M059J (cell line): ENCODE measurements at places on chromosomes 5 and 9.

DNA sequence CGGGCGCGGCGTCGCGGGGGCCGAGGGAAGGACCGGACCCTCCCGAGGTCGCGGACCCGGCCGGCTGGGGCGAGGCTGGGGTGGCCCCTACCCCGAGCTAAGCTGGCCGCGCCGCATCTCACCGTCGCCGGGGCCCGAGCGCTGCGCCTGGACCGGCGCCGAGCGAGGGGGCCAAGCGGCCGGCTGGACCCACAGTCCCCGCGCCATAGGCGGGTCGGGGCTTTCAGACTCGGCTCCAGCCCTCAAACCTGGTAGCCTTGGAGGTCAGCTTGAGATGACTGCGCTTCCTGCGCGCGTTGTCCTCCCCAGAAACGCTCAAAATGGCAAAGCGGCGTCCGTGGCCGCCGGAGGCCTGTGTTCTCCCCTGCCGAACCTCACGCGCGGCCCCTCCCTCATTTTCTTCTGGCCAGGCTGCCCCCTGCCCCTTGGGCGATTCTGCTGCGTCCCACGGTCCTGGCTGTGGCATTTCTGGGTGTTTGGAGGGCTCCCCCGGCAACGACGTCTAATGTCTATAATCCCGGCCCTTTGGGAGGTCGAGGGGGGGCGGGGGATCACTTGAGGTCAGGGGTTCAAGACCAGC is 8.7 kb upstream of the GRIN1 start:
- peak; percentile 44 for DNase-seq

GRCh38 chr9:5893591-5894236 is 3.0 kb downstream of the MLANA start:
- no peak for DNase-seq

- peak; percentile 60 for DNase-seq
Observed at GRCh38 chr9:108673386-108673785, 182.4 kb downstream of the ACTL7B start.

DNA sequence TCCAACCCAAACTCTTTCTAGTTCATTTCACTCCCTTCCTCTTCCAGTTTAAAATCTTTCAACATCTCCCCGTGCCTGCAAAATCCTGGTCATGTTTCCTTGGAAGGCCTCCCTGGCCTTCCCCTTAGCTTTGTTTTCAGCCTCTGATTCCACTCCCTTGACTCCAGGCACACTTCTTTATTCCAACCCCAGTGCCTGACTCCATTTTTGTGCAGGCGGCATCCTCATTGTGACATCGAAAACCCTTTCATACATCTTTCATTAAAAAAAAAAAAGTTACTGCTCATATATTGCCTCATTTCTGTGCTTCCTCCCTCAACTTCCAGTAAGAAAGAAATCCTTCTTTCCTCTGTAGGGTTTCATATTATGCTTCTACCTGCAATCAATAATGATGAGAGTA is 7.1 kb upstream of the TNFSF8 start:
- no peak for DNase-seq

- DNase-seq: peak; percentile 62
Observed at GRCh38 chr9:23044549-23044948, 597.9 kb downstream of the DMRTA1 start.

DNA sequence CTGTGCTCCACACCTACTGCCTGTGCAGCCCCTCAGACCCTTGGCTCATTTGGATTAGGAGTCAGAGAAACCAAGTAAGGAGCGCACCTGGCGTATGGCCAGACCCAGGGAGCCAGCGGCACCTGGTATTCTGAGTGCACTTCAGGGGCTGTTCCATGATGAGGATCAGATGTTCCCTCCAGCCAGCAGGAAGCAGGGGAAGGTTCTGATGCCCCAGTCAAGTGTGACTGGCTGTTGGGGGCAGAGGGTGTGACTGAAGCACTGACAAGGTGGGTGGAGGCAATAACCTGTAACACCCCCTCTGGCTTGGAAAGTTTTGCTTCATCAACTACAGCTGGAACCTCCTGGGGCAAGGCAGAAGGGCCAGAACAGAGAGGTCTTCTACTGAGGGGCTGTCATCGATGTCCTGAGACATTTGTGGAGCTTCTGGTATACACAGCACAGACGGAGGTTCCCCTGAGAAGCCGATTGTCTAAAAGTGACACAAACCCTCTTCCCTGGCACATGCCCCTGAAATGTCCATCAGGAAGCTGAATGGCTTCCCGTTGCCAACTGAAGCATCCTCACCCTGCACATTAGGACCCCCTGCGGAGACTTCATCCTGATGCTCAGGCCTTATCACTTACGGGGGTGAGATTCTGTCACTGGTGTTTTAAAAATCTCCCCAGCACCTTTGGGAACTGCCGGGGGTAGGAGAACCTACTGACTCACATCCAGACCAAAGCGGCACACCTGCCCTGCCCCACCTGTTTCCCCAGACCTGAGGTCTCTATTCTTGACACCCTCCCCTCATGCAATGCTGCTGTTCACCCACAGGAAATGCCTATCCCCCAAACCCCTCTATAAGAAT is 21.1 kb downstream of the TRAF1 start:
- DNase-seq: no peak

- no peak for DNase-seq
Observed at GRCh38 chr5:123170816-123171215, 81.8 kb downstream of the PRDM6 start.

- no peak for DNase-seq
Observed at GRCh38 chr5:177111720-177112394, 21.7 kb upstream of the NSD1 start.

DNA sequence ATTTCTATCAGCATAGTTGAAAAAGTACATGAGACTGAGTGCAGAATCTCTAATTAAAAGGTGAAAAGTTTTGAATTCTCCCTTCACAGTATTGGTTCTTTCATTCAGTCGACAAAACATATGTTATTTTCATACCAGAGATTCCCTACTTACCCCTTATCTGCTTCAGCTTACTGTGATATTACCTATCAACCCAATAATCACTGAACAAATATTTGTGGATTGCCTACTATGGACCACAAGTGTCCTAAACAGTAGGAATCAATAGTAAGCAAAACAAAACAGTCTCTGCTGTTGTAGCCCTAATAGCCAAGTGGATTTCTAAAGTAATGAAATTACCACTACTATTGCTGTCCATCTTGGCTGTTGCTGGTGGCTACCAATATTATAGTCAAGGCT is 11.5 kb downstream of the CCDC152 start:
- DNase-seq: no peak

DNA sequence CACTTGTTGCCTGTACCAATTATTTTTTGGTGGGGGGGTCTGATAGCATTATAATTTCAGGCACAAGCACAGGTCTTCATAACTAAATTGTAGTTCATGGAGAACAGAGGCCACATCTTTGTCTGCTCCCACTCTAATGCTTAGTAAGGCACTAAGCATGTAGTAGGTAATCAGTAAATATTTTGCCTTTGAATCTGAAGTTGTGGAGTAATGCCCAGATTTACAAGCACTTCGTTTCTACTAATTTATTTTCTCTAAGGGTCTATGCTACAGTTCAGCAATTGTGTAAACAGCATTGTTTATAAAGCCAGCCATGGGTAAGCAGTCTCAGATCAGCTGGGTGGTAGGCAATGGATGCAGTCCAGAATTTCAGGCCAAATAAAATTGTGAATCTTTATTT is 78.6 kb downstream of the GRIA1 start:
- DNase-seq: peak; percentile 26

- DNase-seq: no peak
Observed at GRCh38 chr5:109566361-109566760, 123.4 kb upstream of the MAN2A1 start.

- DNase-seq: peak; percentile 95
Observed at GRCh38 chr9:114366334-114367128, 21.3 kb downstream of the AKNA start.

- DNase-seq: peak; percentile 47
Observed at GRCh38 chr5:139961435-139962157, 81.5 kb downstream of the NRG2 start.

DNA sequence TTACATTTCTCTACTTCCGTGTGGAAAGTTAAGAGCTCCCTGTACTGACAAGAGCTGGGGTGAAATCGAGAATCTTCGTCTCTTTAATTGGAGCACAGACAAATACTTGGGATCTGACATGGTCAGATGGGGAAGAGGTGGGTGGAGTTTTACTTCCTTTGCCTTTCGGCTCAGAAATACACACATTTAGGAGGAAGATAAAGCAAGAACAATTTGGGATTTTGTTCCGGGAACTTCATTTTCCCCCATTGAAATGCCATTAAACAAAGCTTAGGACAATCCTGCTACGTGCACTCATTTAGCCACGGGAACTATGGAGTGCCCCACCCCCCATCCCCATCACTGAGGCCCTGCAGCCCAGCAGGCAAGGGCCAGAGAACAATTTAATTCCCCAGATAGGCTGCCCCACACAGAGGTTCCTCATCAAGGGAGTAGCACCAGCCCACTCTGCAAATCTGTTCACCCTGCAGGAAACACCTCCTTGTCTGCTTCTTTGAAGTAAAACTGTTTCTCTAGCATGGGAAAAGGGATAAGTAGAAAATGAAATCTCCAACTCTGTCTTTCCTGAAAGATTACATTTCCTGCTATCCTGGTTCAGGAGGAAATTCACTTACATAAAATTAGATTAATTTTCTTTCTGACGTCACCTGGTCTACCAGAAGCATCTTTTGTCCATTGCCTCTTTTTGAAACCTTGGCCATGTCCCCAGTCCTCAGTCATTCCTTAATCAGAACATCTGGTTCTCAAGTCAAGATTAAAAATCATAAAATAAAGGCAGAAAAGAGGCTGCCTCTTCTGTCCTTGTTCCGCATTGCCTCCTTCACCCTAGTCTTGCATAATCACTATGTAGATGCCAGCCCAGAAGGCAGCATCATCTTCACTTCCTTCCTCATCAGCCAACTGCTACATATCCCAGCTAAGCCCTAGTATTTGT is 206.4 kb downstream of the ENC1 start:
- no peak for DNase-seq

GRCh38 chr5:73729329-73729728 is 103.3 kb downstream of the ARHGEF28 start:
- peak; percentile 30 for DNase-seq

- DNase-seq: no peak
Observed at GRCh38 chr5:76451031-76451701, 48.1 kb downstream of the IQGAP2 start.

- no peak for DNase-seq
Observed at GRCh38 chr9:88933607-88934379, 57.5 kb upstream of the S1PR3 start.

- DNase-seq: no peak
Observed at GRCh38 chr5:163190784-163191183, 246.6 kb upstream of the CCNG1 start.

GRCh38 chr5:157241483-157241882 is 24.4 kb upstream of the CYFIP2 start:
- no peak for DNase-seq

DNA sequence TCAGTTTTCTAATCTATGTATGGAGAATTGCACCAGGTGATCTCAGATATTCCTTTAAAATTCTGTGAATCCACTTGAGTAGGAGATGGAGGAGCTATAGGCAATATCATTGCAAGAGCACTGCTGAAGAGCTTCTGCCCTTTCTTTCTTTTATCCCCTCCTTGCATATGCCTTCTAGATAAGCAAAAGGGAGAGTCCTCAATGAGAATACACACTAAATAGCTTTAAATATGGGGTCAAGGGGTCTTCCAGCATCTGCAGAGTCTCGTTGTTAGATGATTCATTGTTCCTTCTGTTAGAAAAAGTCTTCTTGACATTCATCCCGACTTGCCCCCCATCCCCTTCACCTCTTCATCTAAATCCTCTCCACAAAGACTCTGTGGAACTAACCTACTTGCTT is 156.1 kb downstream of the PIK3R1 start:
- no peak for DNase-seq
